Iris pigment epithelial cell (primary cell): ENCODE measurements at places on chromosomes 7 and 10.

GRCh38 chr7:119472408-119473038 lies 800.5 kb upstream of the KCND2 start:
- no peak for DNase-seq

GRCh38 chr7:88041583-88041982 lies 107.5 kb downstream of the ADAM22 start:
- no peak for DNase-seq

DNA sequence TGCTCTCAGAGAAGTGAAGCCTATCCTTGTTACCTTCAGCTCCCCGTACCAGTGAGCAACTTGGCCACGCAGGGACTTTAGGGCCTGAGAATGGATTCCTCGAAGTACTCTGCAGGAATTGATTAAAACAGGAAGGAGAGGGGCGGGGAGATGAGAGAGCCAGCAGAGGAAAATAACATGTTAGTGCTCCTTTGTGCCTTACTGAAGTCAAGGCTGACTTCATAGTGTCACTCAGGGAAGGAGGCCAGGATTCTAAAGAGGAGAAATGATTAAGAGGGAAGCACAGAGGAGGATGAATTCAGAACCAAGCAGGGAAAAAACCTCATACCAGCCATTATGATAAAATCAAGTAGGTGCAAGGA lies 195.6 kb upstream of the RHOBTB1 start:
- DNase-seq: no peak

GRCh38 chr7:15820319-15820718 lies 133.8 kb upstream of the MEOX2 start:
- no peak for DNase-seq

GRCh38 chr7:748446-748845 lies 21.4 kb upstream of the PRKAR1B start:
- DNase-seq: no peak

DNA sequence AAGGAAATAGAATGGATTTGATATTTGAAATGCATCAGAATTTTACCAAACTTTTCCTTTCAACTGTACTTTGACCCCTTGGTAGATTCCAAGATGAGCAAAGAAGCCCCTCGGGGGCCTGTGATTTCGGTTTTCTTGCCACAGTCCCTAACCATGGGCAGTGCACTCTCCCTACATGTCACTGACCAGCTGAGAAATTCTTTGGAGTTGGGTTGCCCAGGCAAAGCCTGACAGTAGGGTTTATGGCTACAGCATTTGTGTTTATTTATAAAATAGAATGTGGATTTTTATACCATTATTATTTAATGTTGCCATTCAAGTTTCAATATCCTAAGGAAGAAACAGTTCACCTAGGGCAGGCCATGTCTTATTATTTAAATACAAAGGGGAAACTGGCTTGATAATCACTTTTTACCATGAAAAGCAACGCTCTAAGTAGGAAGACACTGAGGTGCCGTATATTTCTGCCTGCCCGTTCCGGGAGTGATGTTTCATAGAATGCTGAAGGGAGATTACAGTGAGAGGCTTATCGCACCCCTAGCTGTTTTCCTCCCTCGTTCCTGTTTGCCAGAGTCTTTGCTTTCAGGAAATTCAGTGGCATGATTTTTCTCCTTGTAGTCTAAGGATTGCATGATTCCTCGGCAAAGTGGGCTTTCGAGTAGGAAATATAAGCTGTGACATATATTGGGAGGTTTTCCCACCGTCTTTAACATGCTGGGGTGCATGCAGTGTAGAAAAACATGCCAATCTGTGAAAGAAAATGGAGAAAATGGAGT lies 35.8 kb downstream of the WIPF3 start:
- no peak for DNase-seq

GRCh38 chr7:4178916-4179687 lies 503.0 kb upstream of the FOXK1 start:
- DNase-seq: no peak

DNA sequence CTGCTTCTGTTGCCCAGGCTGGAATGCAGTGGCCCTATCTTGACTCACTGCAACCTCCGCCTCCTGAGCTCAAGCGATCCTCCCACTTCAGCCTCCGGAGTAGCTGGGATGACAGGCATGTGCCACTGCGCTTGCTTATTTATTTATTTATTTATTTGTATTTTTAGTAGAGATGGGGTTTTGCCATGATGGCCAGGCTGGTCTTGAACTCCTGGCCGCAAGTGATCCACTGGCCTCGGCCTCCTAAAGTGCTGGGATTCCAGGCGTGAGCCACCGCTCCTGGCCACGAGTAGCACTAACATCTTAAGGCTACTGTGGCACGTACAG lies 70.9 kb downstream of the CARD11 start:
- no peak for DNase-seq
